ENCODE measurements at places on chromosomes 7 and 10. TPM values are rescaled to one million over a fixed set of nuclear protein-coding genes. Genes with fewer than 3 reads are reported as not detected.

VDAC2 gene
- 268 TPM for polyA plus RNA-seq

- DNase-seq: no peak
Measured at GRCh38 chr10:802506-802905, 113.0 kb upstream of the DIP2C start.

GRCh38 chr10:30068492-30069223, 9.3 kb upstream of the JCAD start:
- DNase-seq: peak; percentile 6

DNA sequence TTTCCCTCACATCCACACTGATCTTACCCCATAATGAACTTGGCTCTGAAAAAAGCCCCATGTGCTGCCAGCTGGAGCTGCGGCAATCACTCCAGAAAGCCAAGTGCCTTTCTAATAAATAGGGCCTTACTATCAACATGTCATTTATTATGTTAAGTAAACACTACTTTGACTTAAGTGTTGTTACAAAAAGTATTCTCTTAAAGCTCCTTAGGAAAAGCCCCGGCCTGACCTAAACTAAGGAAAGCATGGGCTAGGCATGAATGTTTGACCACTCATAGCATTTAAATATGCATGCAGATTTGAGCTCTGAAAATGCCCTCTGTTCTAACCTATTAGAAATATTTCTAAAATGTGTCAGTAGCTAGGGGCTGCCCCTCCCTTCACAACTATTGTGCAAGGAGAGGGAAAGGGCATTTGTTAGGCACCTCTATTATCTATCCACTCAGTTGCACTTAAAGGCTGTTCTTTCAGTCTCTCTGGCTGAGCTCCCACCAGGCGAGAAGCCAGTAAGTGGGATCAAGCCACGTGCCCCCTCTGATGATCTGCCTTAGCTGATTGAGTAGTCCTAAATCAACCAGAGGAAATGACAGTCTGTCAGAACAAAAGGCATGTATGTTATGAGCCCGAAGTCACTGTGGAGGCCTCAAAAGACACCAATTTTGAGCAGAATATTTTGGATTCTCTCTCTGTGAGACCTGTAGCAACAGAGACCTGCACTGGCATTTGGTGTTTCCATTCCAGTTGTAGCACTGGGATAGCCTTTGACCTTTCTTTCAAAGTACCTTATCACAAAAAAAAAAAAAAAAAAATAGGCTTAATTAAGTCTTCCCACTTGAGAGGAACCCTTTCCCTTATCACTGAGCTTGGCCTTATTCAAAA, 77.1 kb downstream of the ITGB8 start:
- peak; percentile 72 for DNase-seq

FAM241B gene
- polyA plus RNA-seq: 0.42 TPM

DNA sequence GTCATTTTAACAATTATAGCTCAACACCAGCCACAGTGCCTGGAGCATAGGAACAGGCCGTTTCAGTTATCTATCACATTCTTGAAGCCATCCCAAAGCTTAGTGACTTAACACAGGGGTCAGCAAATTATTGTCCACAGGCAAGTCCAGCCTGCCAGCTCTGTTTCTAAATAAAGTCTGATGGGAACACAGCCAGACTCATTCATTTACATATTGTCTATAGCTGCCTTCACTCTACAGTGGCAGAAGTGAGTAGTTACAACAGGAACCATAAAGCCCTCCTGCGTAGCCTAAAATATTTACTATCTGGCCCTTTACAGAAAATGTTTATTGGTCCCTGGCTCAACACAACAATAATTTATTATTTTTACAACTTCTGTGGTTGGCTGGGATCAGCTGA, 407.5 kb upstream of the AUTS2 start:
- DNase-seq: no peak

DNA sequence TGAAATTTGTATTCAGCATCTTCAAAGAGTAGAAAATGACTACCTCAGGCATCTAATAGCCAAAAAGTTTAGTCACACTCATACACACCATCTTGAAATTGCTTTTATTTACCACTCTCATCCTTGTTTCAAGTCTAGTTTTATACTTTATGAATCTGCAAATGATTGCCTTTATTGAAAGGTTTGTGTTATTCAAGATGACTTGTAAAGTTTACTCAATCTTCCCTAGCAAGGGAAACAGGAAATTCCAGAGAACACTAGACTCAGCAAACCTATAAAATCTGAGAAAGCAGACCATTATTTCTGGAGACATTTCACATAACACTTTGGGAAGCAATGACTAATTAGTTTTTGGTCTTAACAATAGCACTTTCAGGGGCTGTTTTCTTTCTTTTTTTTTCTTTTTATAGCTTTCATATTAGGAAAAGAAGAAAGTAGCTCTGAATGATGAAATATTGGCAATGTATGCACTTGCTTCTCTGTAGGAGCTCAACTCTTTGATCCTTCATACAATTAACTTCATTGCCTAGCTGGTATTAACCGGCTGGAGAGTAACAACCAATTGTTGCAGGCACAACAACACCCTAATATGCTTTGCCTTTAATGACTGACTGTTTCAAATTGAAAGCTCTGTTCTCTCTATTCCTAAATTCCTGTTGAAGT, 68.9 kb upstream of the HDAC9 start:
- DNase-seq: peak; percentile 64

GRCh38 chr7:43490016-43490415, 92.9 kb upstream of the STK17A start:
- no peak for DNase-seq

DNA sequence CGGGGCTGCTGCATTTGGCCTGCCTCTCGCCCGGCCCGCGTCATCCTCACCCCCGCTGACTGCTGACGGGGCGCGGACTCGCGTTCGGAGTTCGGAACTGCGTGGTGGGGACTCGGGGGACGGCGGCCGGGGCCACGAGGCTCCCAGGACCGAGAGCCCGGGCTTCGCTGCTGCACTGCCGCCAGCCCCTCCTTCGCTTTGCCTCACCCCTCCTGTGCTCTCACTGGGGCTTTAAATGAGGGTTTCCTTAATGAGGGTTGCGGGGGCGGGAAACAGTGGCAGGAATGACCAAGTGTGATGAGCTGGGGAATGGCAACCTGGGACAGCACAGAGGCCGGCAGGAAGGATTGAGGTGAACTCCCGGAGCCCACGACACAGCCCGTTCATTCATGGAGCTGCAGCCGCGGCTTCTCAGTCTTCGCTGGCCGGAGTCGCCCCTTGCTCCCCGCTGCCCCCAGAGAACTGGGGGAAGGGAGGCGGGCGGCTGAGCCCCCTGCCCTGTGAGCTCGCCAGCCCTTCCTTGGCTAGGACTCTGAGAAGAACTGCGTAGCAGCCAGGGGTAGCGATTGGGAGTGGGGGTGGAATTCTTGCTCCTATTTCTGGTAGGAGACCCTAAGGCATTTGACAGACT, 1.5 kb upstream of the LRRC4 start:
- DNase-seq: peak; percentile 78

- DNase-seq: no peak
Measured at GRCh38 chr7:23204241-23204640, 22.4 kb downstream of the NUP42 start.

NUTM2A gene
- not detected for polyA plus RNA-seq

BAIAP2L1 gene
- 7.4 TPM for polyA plus RNA-seq

ADARB2 gene
- not detected for polyA plus RNA-seq

AFAP1L2 gene
- polyA plus RNA-seq: not detected

DNA sequence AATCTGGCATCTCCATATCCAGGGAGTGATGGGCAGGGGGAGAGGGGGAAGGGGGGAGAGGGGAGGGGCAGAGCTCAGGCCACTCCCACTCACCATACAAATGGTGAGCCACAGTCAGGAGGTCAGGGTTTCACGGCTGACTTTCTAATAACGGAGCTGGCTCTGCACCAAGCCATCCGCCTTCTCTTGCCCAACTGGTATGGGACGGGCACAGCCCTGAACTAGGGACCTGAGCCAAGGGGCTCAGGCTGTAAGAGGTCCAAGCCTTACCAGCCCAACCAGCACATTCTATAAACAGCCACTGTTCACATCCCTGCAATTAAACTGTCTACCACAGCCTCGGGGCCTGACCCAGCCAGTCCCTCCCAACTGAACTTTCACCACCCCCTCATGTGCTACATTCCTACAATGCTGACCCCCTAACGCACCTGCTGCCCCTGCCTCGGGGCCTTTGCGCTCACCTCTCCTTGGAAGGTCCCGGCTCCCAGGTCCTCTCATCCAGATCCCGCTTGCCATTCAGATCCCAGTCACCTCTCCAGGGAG, 32.5 kb downstream of the RGS10 start:
- DNase-seq: no peak

DNA sequence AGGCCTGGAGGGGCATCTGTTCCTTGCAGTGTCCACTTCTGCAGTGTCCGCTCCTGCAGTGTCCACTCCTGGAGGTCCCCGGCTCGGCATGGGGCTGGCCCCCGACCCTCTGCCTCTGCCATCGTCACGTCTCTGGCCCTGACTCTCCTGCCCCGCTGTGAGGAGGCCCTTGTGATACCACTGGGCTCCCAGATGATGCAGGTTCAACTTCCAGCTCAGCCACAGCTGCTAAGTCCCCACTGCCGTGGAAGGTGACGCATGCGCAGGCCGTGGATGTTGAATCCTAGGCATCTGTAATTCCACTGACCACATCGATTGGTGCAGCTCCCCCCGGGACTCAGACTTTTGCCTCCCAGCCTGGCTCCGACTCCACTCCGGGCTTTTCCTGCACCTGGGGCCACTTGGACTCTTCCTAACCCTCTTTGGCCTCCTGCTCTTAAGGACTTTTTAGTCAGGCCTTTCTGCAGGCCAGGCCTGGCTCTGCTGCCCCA, 95.1 kb downstream of the GLRX3 start:
- DNase-seq: no peak

JAKMIP3 gene
- polyA plus RNA-seq: 0.06 TPM
